Activated CD8-positive, alpha-beta memory T cell treated with anti-CD3 and anti-CD28 coated beads, Interleukin-2, amount 50 U/mL, for 4 hours (primary cell): ENCODE measurements at places on chromosomes 3 and 15.
A peak's percentile ranks its signal among the peaks of the same experiment; 100 is the strongest.

DNA sequence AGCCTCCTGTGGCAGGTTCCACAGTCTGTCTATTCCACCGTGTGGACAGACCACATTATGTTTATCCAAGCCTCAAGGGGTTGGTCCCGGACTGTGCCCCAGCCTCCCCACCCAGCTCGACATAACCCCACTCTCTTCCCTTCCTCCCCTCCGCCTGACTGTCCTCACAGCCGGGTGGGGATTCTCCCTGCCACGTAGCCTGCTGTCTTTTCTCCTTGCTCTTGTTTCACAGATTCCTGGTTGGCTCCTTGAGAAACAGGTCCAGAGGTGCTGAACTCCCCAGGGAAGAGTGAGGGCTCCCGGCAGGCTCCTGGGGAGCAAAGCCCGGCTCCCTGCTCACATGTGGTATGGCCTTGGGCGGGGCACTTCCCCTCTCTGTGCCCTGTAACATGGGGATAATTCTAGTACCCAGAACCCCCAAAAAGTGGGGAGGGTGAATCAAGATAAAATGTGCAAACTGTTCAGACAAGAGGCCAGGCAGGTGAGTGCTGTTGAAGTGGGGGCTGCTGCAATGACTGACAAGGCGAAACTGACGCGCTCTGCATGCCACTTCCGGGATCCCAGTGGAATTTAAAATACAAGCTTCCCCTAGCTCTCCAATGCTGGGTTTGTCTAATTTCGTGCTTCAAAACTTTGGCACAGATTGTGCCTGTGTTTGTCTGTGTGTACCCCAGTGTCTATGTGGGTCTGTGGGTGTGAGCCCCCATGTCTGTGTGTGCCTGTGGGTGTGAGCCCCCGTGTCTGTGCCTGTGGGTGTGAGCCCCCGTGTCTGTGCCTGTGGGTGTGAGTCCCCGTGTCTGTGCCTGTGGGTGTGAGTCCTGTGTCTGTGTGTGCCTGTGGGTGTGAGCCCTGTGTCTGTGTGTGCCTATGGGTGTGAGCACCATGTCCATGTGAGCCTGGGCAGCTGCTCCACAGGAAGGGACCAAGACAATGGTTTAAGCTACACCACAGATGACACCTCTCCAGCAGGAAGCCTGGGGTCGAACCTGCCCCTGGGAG lies 160.6 kb upstream of the IQSEC1 start:
- DNase-seq: no peak

DNA sequence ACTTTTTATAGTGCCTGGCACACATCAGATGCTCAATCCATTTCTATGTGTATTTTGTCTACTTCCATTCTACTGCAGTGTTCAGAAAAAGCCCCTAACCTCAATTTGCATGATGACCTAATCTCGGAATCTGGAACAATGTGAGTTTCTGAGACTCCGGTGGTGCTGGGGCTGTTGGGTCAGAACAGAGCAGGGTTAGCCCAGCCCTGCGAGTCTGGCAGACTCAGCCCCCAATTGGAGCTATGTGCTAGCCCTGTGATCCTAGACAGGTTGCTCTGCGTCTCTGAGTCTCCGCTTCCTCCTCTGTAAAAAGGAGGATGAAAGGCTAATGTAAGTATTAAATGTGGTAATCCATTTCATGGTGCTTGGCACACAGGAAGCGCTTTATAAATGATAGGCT lies 95.0 kb upstream of the ICE2 start:
- peak; percentile 46 for DNase-seq

GRCh38 chr15:67741308-67741707 lies 84.0 kb upstream of the SKOR1 start:
- DNase-seq: no peak

- DNase-seq: no peak
Measured at GRCh38 chr15:74209997-74210671, 7.5 kb upstream of the STRA6 start.

- no peak for DNase-seq
Measured at GRCh38 chr3:152628496-152628895, 206.4 kb upstream of the P2RY1 start.
